ENCODE measurements at places on chromosomes 16 and 17.

DNA sequence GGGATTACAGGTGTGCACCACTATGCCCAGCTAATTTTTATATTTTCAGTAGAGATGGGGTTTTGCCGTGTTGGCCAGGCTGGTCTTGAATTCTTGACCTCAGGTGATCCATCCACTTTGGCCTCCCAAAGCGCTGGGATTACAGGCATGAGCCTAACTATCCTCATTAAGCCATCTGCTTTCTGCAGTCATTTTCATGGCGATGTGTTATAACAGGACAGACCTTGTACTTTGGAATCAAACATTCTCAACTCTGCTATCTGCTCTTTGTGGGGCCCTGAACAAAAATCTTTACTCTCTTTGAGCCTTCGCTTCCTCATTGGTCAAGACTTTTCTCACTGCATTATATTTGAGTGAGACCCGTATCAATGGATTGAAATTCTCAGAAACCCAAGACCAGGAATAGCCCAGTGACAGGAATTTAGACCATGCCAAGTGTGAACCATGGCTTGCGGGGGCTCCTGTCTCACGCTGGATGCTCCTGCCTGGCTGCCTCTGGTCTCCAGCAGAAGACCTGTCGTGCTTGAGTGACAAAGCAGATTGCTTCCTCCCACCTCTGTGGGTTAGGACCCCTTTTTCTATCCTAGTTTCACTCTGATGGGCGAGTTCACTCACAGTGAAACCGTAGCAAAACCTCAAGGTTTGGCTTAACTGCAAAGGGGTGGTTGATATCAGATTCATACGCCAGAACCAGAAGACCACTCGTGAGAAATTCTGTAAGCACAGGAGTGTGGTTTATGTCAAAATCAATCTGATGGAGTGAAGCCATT is 519.1 kb downstream of the MAF start:
- no peak for DNase-seq

GRCh38 chr16:53085931-53086421 is 31.2 kb downstream of the CHD9 start:
- no peak for DNase-seq

DNA sequence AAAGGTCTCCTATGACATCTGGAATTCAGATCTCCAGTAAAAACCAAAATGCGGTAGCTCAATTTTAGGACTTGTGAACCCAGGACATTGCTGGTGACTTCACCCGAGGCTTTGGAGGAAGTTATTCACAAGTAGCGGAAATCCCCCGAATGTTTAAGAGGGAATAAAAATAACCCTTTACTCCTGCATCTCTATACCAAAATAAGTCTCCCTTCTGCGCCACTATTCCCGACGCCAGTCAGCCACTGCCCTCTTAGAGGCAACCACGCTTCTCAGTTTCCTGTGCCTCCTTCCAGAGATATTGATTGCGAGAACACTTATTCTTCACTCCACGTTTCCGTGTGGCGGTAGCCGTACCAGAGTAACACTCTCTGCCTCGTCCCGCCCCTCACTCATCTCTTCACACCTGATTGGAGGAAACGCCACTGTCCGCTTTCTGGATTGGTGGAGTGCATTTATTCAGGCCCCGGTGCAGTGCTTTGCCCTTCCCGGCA is 27.4 kb downstream of the EMP2 start:
- no peak for DNase-seq

GRCh38 chr16:2385190-2385836 is 43.9 kb upstream of the CCNF start:
- no peak for DNase-seq

GRCh38 chr16:50476486-50477255 is 71.5 kb upstream of the NKD1 start:
- no peak for DNase-seq

DNA sequence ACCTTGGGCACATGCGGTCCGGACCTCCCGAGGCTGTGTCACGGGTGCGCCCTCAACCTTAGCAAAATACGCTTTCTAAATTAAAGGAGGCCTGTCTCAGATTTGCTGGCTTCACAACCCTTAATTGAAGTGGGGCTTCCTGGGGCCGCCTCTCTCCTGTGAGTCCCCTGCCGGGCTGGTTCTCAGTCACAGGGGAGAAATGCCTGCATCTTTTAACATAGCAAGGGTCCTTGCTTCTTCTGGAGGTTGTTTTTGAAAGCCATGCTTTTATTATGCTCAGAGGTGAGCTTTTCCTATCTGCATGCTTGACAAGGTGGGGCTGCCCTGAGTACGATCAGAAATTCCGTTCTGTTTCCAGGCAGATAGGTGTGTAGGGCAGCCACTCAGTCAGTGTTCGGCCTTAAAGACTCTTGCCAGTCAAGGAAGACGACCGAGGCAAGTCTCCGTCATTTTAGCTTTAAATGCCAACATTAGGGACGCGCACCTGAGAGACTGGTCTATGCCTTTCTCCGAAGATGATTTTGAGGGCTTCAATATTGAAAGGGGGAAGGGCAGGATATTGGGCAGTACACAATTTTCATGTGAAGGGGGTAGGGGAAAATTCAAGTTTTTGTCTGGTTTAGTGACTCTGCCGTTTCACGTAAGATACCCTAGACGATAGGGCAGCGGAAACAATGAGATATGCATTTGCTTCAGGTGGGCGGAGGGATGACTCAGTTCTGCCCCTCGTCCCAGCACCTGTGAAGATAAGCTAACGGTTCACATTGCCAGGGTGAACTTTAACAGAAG is 5.5 kb upstream of the SLC7A5 start:
- DNase-seq = no peak

All from dorsolateral prefrontal cortex (tissue), 122 donors.